ENCODE measurements at places on chromosomes 3 and 15.

DNA sequence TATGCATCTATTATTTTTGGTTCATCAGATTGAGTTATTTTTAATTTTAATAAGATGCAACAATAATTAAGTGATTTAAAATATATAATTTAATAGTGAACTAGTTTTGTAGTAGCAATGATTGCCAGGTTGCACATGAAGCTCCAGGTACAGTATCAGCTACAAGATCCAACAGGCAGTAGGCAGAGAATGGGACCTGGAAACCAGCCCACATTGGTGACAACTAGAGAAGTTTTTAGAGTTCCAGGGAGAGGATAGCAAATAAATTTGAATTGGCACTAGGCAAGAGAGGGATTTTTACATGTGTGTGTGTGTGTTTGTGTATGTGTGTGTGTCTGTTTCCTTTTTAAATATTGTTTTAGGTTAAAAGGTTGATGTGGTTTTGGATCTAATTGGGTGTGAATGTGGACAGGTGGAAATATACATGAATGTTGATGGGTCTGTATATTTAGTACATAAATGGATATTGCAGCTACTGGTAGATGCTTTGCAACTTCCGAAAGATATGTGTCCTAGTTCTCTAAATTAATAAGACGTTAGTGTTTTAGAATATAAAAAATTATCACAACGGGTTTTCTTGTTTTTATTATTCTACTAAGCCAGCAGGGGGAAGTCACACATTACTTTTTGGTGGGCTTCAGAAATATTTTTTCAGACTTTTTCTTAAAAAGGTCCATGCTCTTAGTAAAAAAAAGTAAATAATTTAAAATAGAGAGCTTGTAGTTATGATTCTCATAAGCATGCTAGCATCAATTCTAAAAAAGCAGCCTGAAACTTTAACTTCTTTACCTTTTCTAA is 110.1 kb upstream of the GBE1 start:
- no peak for DNase-seq

- no peak for DNase-seq
Observed at GRCh38 chr15:69223083-69223813, 62.8 kb downstream of the GLCE start.

DNA sequence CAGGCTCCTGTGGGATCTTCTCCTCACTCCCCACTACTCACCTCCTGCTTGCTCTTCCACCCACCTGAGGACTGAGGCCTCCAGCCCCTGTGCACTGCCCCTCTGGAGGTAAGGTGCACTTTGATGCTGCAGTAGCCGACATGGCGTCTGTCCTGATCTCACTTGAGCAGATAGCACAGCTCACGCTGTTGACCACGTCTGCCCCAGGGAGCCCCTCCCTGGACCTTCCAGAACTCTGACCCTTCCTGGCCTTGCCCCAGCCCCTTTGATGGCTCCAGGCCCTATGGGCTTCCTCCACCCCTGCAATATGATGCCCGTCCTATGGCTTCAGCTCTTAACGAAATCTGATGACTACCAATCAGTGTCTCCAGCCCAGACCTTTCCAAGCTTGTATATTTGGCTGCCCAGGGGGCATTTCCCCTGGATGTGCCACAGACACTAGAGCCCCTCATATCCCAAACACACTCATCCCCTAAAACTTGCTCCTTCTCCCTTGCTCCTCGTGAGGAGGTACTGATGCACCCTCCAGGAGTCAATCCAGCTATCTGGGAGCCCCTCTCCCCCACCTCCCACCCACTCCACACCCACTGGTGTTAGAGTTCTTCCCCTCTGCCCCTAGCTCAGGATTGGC is 27.1 kb downstream of the KY start:
- no peak for DNase-seq

DNA sequence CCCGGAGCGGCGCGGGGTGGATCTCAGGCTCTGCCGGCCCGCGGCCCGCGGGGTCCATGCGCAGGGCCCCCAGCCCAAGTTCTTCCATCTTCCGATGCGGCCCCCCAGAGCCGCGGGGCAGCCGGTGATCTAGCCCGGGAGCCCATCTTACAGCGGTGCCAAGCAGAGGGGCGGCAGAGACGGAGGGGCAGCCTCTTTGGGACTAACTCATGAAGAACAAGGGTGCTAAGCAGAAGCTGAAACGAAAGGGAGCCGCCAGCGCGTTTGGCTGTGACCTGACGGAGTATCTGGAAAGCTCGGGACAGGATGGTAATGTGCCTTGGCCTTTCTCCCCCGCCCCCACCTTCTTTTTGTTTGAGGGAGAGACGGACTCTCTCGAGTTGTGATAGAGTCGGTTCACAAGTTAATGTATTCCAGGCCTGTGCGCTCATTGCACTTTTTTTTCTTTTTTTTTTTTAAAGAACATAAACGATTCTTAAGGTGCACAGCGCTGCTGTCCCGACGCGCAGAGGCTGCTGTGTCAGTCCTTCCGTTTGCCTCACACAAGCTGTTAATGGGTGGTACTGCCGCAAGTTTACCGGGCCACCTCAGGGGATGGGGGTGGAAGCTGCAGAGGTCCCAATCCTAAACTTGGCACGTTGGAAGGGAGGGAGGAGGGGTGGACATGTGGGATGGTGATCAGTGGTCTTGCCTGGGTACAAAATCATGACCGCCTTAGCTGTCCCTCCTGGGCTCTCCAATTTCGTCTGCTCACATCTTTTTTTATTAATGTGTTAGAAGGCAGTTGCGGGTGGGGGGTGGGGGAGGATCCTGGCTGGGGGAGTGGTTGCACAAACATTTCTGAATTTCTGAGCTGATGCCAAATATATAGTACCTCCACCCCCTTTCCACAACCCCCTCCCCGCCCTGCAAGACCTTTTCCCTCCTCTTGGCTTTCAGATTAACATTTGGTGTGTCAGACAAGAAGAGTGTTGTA is 801 bp downstream of the ARHGAP31 start:
- no peak for DNase-seq

GRCh38 chr3:22980346-22980745 is 222.8 kb upstream of the UBE2E2 start:
- no peak for DNase-seq

GRCh38 chr3:140284372-140284771 is 349.4 kb downstream of the CLSTN2 start:
- no peak for DNase-seq

- DNase-seq: no peak
Observed at GRCh38 chr3:159884661-159885402, 103.8 kb upstream of the IL12A start.

DNA sequence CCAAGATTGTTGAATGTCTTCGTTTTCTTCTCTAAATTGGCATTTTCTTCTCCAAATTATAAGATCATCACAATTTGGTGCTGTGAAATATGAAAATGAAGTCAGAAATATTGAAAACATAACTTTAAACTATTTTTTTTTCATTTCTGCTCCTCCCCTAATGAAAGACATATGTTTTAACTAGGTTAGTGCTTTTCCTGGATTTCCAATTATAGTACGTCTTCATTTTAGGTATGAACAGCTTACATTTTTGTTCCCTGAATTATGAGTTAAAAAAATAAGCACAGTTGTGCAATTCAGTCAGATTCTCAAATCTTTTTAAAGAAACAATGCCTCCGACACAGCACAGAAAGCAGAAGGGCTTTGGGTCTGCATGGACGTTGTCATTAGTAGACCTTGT is 83.5 kb upstream of the CFAP20DC start:
- DNase-seq: no peak

- no peak for DNase-seq
Observed at GRCh38 chr3:117893638-117894037, 1141.0 kb downstream of the IGSF11 start.

DNA sequence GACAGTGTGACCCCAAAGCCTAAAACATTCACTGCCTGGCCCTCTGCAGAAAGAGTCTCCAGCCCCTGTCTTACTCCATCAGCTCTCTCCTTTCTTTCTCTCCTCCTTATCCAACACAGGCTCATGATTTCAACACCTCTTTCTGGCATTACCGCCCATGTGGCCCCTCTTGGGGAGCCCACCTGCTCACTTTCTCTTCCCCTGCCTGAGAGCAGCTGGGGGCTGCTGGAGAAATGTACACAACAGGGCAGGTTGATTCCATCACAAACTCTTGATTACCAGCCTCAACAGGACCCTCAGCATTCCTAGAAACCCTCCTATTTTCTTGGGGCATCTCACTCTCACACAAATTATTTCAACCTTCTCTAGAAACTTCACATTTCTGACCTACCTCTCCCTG is 98.3 kb downstream of the ABHD5 start:
- DNase-seq: no peak

DNA sequence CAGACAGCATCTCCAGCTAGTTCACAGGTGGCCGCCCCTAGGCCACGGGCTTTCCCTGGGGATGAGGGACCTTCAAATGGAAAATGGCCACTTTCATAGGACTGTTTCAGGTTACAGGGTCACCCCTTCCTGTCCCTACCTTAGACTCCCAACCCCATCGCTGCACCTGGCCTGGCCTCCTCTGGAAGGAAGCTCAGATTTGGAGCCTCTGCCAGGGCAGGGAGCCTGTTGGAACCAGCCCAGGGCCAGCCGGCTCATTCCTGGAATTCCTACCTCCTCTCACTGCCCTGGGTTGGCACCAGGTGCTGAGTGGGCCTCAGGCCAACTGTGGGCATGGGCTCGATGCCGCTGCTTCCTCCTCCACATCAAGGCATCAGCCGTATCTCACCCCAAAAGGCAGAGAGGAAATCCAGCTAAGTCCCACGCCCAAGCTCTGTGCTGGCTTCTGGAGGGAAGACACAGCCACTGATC is 42.2 kb downstream of the KLHL25 start:
- no peak for DNase-seq

- no peak for DNase-seq
Observed at GRCh38 chr3:145698250-145698649, 462.7 kb downstream of the PLOD2 start.

DNA sequence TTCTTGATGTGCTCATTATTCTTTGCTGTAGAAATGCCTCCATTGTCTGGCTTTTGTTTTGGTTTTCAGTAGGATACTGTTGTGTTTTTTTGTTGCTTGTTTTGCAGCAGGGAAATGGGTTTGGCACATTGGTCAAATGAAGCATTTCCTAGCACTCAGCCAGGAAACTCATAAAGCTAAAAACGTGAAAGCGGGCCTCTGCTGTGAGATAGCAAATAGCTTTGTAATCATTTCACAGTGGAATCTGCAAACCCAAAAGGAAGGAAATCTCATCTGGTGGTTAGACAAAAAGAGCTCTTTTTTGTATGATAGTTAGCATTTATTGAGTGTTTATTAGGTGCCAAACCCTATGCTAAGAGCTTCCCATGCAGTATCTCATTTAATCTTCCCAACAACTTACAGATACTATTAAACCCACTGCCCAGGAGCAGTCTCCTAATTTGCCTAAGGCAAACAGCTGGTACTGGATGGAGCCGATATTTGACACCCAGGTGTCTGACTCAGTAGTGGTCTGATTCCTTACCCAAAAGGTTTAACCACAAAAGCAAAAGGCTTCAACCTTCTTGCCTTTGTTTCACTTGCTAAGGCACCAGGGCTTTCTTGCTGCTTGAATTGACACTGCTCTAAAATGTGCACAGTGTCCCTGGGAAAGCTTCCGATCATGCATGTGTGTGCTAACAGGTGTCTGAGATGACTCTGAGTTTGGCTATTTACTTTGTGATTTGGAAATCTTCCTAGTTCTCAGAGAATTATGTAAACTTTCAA is 527.9 kb upstream of the MDFIC2 start:
- DNase-seq: no peak

DNA sequence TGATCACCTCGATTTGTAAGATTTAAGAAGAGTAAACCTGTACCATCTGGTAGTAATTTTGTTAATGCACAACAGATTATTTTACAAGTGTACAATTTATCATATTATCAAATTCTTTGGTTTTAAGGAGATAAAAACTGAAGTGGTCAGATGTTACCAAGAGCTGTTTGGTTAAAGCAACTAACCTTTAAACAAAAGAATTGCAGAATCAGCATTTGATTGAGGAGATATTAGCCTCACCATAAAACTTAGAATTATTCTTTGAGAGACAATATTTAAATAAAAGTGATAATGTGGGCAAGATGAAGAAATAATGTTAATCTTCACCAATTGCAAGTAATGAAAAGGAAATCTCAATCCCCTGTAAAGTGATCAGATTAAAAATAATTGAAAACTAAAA is 1034.9 kb downstream of the ROBO1 start:
- no peak for DNase-seq

Data from CMK (cell line).